ENCODE measurements at places on chromosomes 2 and 18.

DNA sequence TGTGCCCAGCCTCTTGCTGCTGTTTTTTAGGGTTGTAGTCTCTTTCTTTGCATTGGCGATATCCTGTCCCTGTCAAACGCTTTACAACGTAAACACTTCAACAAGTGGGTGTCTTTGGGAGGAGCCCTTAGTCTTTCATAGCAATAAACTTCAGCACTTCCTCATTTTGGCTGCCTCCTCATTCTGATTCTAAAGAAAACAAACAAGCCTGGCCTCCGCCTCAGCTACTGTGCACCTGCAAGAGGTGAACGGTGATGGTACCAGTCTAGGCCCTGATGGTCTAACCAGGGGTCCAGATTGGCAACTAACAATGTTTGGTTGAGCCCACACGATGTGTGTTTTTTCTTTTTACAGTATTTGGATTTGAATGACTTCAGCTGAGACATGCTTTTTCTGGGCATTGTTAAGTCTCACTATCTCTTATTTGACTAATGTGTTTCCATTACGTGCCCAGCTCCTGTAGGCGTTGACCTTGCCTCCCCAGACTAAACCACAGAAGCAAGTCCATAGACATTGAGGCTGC, 53.2 kb upstream of the CUL3 start:
- no peak for DNase-seq

GRCh38 chr2:195659114-195659513, 2.1 kb downstream of the SLC39A10 start:
- DNase-seq: no peak

GRCh38 chr2:191696966-191697365, 19.0 kb downstream of the NABP1 start:
- DNase-seq: no peak

DNA sequence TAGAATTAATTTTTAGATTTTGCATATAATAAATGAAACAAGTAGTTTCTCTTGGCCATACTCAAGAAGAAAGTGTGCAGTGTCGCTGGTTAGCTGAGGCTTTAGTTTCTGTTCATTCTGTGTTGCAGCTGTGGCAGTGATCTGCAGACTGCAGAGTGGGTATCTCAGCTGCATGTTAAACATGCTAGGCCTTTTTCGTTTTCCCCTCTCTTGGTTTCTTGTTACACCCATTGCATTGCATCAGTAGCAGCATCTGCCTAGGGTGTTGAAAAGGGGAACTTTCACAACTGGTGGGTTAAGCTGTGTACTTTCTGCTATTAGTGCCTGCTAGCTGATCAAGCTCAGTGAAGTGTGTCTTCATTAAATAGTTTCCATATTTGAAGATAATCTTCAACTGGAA, 51.3 kb downstream of the ACSL3 start:
- no peak for DNase-seq

DNA sequence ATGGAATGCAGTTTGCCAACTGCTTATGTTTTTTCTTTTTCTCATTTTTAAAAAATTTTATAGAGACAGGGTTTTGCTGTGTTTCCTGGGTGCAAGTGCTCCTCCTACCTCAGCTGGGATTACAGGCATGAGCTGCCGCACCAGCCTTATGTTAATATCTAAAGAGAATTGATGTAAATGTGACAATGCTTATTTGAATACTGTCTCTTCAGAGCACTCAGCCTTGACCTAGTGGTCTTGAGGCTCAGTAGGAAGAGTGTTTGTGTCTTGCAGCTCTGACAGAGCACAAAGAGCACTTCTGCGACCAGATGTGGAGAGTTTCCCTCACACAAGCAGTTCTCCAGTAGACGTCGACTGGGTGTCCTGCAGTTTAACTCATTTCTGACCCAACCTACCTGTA, 55.3 kb downstream of the ARHGEF4 start:
- no peak for DNase-seq

- no peak for DNase-seq
Observed at GRCh38 chr18:41999751-42000150, 44.7 kb downstream of the PIK3C3 start.

- no peak for DNase-seq
Observed at GRCh38 chr2:152411154-152411553, 76.2 kb downstream of the FMNL2 start.

DNA sequence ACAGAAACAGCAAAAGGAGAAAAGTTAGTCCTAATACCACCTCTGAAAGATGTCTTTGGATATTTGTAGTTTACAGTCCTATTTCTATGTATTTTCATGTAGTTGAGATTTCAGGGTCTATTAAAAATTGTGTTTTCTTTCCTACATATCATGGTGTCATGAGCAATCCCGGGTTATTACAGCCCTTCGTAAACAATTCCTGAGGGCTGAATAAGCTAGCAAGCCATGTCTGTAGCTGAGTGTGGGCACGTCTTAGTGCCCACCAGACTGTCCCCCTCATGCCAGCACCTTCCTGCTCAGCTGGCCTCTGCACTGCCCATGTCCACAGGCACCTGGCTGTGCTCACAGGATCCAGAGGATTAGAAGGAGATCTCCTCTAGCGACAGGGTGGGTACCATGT, 60.6 kb downstream of the CTIF start:
- no peak for DNase-seq

GRCh38 chr2:73359915-73360697, 25.5 kb upstream of the ALMS1 start:
- DNase-seq: no peak

DNA sequence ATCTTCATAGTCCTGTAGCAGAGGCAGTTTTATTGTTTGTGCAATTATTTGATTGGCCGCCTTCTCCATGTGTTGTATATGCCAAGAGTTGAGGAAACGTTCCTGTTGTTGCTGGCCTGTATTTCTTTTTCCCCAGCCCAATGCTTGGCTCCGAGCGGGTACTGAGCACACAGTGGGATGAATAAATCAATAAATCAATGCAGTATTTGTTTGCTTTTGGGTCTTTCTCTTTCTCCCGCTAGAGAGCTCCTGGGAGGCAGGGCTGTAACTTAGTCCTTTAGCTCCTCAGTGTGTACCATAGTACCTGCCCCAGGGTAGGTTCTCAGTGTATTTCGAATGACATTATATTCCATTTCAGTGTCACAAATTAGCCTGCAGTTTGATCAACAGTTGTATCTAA, 71.8 kb downstream of the ICOS start:
- no peak for DNase-seq

- DNase-seq: no peak
Observed at GRCh38 chr2:150266931-150267330, 220.5 kb downstream of the RND3 start.

DNA sequence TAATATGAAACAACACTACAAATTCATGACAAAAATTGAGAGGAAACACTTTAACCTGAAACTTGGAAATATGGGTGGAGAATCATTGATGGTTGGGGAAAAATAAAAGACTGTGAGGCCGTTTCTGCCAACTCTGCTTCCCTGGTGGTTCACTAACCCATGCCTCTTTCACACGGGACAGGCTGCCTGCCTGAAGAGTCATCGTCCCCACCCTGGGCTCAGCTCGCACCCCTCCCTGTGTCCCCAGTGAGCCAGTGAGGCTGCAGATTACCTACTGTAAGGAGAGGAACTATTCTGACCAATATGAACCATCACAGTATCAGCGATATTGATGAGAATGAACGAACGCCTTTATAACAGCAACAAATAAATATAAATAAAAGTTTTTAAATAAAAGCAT, 357.8 kb upstream of the CDH20 start:
- no peak for DNase-seq

DNA sequence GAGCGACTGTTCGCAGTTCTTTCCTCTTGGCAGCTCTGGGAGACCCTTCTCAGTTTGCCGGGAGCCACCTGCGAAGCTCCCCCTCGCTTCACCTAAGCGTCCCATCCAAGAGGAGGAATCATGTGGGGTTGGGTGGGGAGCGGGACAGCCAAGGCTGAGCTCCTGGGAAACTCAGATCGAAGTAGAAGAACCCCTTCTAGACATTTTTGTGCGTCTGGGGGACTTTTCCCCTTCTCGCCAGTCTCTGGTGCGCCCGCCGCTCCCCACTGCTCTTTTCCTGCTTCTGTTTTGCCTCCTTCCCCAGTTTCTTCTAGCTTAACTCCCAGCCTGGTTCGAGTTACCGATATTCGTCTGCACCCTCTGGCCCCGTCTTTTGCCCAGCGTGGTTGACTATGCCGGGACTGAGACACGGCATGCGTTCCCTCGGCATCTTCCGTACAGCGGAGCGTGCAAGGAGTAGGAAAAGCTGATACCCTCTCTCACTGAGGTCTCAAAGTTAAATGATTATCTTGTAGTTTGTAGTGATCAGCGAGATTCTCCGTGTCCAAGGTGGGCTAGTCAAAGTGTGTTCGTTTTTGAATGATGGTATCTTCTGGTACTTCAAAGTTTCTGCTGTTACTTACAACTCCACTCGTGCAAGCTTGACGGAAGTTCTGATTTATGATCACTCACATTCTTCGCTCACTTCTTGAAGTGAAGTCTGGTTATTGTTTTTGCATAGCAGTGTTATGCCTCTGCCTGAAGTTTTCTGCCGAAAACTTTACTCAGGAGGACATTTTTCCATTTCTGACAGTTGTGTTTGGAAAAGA, 664 bp downstream of the CAMKMT start:
- DNase-seq: no peak

- DNase-seq: no peak
Observed at GRCh38 chr18:55355223-55355622, 232.8 kb downstream of the TCF4 start.

- no peak for DNase-seq
Observed at GRCh38 chr2:235747786-235748091, 253.9 kb downstream of the AGAP1 start.

DNA sequence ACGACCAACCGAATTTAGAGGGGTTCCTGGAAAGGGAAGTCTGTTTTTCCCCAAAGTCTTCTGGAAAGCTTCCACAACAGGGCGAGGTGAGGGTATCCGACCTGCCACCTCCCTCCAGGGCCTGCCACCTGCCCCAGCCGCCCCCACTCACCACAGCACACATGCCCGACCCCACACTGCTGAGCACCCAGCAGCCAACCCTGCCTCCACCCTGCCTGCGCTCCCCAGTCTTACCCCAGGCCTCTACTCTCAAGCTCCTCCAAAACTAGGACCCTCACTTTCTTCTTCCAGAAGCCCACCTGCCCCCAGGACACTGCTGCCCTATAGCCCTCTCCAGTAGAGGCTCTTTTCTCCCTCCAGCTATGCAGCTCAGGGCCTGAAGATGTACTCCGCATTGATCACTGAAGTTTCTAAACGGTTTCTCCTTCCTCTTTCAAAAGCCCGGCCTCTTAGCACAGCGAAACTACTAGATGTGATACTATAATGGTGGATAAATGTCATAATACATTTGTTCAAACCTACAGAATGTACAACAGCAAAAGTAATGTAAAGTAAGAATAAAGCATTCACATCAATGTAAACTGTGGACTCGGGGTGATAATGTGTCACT, 128.8 kb upstream of the SLC1A4 start:
- DNase-seq: no peak

GRCh38 chr2:96897491-96898134, 27.7 kb upstream of the SEMA4C start:
- no peak for DNase-seq

DNA sequence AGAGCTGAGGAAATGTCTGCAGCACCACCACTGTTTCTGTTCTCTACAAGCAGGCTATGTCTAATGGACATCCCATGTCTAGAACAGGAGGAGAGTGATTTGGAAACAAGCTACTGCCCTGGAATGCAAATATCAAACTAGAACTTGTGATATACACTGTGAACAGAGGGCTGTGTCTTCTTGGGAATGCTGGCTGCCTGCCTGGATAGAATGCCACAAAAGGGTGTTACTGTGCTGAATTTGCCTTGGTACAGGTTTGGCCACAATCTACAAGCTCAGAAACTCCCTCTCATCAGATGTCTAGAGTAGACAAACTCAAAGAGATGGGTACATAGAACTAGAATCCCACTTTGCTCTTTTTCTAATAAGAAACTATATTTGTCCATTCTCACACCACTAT, 170.5 kb downstream of the NYAP2 start:
- no peak for DNase-seq

- no peak for DNase-seq
Observed at GRCh38 chr2:174656676-174657176, 59.1 kb upstream of the WIPF1 start.

DNA sequence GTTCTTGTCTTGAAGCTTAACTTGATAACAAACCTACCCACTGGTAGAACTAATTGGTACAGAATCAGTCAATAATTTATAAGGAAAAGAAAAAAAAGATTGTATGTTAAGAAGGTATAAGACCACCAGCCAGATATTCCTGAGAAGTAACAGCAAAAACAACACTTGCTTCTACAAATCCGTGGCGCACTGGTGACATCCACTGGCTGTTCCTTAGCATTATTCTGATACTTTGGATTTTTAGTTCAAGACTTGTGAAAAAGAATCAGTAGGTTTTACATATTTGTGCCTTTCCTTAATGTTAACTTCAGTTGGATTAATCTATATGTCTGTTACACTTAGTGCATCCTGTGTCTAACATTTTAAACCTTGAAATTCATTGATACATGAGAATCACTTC, 141.8 kb downstream of the GRB14 start:
- DNase-seq: no peak

DNA sequence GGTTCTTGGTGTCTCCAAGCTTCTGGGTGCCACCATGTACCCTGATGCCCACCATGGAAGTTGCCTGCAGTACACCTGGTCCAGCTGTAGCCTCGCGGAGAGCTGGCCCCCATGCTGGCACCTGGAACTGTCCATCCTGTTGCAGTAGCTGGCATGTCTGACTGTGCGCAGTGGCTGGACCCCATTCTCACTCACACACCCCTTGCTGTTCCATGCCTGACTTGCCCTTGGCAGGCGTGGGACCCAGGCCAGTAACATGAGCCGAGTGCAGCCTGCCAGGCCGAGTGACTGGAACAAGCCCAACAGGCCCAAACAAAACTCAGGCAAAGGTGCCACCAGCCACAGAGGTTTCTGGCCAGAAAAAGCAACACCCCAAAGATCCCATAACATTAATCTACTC, 73.8 kb downstream of the NEURL3 start:
- DNase-seq: no peak

DNA sequence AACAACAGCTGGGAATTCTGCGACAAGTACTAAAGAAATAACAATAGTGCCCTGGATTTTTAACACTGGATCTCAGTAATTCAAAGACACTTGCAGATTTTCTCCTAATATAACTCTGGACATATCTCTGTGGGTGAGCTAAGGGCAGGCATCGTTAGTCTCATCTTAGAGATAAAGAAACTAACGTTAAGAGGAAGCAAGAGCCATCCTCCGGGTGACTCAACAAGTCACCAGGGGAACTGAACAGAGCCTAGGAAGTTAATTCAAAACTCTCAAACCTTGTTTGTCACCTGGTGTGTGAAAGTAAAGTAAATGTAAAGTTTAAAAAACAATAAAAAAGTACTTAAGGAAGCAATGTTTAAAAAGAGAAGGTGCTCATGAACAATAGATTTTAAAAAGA, 41.6 kb upstream of the NRP2 start:
- no peak for DNase-seq

- peak; percentile 94 for DNase-seq
Observed at GRCh38 chr2:109330056-109330455, 201.1 kb downstream of the SH3RF3 start.
